ENCODE measurements at places on chromosomes 1 and 21. TPM values are rescaled to one million over a fixed set of nuclear protein-coding genes. Genes with fewer than 3 reads are reported as not detected.

The SPATA21 gene
- polyA plus RNA-seq, result 0.04 TPM

The SRSF11 gene
- 475 TPM for polyA plus RNA-seq

The UBASH3A gene
- polyA plus RNA-seq, result not detected

The COPA gene
- polyA plus RNA-seq, result 186 TPM

DNA sequence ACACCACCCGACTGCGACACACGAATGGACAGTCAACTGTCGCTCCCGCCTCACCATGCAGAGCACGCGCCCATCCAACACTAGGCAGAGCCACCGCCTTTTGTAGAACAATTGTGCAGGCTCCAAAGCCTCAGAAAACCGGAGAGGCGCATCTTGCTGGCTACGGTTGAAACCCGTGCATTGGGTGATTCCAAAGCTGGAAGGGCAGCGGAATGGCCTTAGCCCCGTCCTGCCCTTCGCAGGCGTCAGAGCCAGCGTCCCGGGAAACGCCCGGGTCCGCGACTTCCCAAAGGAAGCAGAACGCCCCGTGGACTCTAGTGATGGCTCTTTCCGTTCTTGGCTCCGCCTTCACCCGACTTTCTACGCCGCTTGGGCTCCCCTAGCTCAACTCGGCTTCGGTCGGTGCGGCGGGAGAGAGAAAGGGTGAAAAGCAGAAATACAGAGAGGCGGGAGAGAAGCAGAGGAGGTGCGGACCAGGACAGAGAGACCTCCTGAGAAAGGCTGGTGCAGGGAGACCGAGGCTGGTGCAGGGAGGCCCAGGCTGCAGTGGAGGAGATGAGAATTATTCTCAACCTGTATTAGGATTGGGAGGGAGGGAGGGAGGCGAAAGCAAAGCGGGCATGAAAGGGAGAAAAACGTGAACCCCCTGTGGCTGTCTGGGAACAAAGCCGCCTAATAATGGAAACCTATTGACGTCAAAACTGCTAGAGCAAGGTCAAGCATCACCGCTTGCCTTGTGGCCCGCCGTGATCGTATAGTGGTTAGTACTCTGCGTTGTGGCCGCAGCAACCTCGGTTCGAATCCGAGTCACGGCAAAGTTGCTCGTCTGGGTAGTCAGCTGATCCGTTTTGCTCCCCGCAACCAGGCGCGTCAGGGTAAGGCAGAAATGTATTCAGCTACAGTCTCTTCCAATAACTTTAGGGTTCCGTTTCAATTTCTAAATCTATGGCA is 99.5 kb downstream of the PRKAB2 start:
- no peak for DNase-seq

GRCh38 chr1:232998646-232999045 is 48.2 kb downstream of the NTPCR start:
- DNase-seq, result no peak

- peak; percentile 64 for DNase-seq
Observed at GRCh38 chr1:162349635-162350330, 26.9 kb downstream of the SPATA46 start.

DNA sequence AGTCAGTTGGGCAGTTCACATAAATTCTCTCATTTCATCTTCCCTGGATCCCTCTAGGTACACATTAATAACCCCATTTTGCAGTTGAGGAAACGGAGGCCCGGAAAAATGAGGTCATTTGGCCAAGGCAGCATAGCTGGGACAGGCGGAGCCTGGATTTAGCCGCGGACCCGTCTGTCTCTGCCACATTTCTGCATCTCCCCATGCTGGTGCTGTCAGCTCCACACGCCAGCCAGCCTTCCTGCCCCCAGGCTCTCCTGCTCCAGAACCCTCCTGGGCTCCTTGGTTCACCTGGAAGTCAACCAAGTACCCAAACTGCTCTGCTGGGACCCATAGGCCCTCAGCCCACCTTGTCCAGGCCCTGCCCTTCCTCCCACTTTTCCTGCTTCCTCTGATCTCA is 7.6 kb downstream of the FOXO6 start:
- no peak for DNase-seq

- no peak for DNase-seq
Observed at GRCh38 chr1:165837838-165838364, 10.5 kb downstream of the UCK2 start.

DNA sequence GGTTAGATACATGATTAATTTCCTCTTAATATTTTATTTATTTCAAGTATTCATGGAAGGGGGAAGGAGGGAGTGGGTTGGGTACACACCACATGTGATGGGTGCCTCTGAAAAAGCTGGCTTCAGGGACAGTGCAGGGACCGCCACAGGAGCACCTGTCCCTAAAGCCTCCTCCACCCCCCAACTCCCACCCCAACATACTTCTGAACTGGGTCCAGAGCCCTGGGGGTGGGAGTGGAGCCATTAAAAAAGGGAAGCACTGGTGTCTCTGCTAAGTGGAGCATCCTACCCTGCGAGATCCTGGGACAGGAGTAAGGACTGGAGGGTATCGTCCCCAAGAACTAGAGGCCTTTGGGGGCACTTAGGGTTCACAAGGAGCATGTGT is 5.6 kb upstream of the CLEC20A start:
- no peak for DNase-seq

GRCh38 chr1:27635396-27636142 is 584 bp upstream of the FGR start:
- no peak for DNase-seq

GRCh38 chr1:6614019-6614928 is 743 bp downstream of the PHF13 start:
- peak; percentile 51 for DNase-seq

GRCh38 chr1:28927648-28928313 is 13.4 kb downstream of the EPB41 start:
- DNase-seq, result no peak

- no peak for DNase-seq
Observed at GRCh38 chr1:32728413-32729077, 26.0 kb upstream of the SYNC start.

DNA sequence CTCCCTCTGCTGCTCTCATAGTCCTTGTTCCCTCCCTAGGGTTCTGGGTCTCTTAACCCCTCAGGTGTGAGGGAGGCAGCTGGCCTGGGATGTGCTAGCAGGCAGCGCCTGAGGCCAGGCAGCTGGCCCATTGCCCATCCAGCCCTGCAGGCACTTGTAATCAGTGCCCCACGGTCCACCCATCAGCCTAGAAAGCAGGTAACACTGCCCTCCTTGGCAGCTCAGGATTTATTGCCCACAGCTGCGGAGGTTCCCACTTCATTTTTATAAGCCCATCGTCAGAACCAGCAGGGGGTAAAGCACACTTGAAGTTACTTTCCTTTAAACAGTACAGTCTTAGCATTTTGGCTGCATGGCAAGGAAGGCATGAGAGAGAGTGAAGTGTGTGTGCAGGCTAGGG is 70.6 kb downstream of the TMEM53 start:
- DNase-seq, result no peak

DNA sequence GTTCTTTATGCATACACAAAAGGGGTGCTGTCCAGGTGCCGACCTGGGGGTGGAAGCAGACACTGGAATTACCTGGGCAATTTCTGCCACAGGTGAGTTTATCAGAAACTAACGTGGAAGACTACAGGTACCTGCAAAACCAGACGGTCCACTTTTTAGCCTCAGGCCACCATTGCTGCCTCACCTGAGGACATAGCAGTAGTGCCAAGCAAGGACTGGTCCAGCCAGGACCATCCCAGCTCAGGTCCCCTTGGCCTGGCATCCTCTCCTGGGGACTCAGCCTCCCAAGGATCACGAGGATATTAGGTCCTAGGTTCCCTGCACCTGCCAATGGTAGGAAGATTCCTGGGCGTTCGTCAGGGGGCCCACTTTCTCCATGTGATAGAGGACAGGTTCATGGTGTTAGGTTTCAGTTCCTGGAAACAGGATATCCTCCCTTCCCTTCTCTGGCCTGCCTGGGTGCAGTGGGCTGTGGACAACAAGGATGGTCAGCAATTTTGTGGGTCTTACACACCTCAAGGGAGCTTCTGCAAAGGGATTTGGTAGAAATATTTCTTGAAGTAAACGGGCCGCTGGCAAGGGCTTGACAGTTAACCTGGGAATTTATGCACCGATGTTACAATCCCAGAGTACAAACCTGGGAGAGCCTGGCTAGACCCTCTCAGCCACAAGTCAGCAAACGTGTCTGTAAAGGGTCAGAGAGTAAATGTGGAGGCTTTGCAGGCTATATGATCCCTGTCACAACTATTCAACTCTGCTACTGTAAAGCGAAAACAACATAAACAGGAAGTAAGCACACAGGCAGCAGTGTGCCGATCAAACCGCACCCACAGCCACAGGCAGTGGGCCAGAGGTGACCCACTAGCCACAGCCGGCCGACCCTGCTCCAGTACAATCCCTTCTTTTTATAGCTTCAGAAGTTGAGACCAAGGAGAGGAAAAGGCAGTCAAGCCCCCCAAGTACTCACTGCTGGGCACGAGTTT is 71.4 kb upstream of the RAB4A start:
- peak; percentile 42 for DNase-seq

GRCh38 chr21:31873696-31874599 is 1.1 kb downstream of the HUNK start:
- DNase-seq, result no peak

- no peak for DNase-seq
Observed at GRCh38 chr1:46246548-46247435, 771 bp upstream of the RAD54L start.

DNA sequence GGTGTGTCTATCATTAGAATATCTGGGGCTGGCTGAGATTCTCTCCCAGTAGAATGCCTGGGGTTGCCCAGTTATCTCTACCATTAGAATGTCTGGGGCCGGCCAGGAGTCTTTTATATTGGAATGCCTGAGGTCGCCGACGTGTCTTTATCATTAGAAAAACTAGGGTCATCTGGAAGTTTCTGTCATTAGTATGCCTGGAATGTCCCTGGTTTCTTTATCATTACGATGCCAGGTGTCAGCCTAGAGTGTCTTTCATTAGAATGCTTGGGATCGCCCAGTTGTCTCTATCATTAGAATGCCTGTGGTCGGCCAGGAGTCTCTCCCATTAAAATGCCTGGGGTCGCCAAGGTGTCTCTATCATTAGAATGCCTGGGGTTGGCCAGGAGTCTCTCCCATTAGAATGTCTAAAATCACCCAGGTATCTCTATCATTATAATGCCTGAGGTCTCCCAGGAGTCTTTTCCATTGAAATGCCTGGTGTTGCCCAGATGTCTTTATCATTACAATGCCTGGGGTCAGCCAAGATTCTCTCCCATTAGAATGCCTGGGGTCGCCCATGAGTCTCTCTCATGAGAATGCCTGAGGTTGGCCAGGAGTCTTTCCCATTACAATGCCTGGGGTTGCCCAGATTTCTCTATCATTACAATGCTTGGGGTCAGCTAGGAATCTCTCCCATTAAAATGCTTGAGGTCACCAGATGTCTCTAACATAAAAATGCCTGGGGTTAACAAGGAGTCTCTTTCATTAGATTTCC is 53.2 kb downstream of the RNF187 start:
- no peak for DNase-seq

- no peak for DNase-seq
Observed at GRCh38 chr1:51726544-51727225, 109.8 kb downstream of the OSBPL9 start.

Measured in renal pelvis (tissue), 12 donors.